ENCODE measurements at places on chromosomes 7 and 10. TPM values are rescaled to one million over a fixed set of nuclear protein-coding genes. Genes with fewer than 3 reads are reported as not detected.

- peaks cover 8% of the 10 kb centered on the region for H3K4me1 ChIP-seq
- H3K27me3 ChIP-seq: no peaks in the 10 kb centered on the region
- no peaks in the 10 kb centered on the region for H3K36me3 ChIP-seq
- no peak for DNase-seq
These were observed 89.4 kb downstream of the CYTH3 start for GRCh38 chr7:6182993-6183392.

GRCh38 chr7:139807009-139807408 is 22.1 kb upstream of the TBXAS1 start:
- no peaks in the 10 kb centered on the region for H3K36me3 ChIP-seq
- H3K27ac ChIP-seq: no peak overlapping the region
- DNase-seq: no peak
- H3K27me3 ChIP-seq: no peaks in the 10 kb centered on the region

DNA sequence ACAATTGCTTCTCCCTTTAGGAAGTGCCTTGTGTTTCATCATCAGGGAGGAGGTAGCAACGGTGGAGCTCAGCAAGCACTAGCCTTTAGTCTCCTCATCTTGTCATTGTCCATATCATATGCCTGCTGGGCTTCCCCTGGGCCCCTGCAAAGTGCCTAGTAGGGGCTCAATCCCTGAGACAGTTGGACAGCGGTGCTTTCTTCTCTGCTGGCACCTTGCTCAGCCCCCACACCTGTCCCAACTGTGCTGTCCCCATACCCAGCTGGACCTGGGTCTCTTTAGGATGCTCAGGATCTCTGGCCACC is 5.5 kb downstream of the SMARCD3 start:
- peaks cover 22% of the 10 kb centered on the region for H3K4me1 ChIP-seq
- peak overlapping the region; percentile 47 for H3K4me3 ChIP-seq
- no peak for DNase-seq
- H3K36me3 ChIP-seq: peaks cover 17% of the 10 kb centered on the region

GRCh38 chr7:98831641-98832221 is 38.1 kb downstream of the TMEM130 start:
- H3K4me3 ChIP-seq: no peak overlapping the region
- H3K27ac ChIP-seq: no peak overlapping the region
- H3K36me3 ChIP-seq: no peaks in the 10 kb centered on the region
- H3K27me3 ChIP-seq: no peaks in the 10 kb centered on the region
- no peaks in the 10 kb centered on the region for H3K4me1 ChIP-seq
- DNase-seq: no peak

DNA sequence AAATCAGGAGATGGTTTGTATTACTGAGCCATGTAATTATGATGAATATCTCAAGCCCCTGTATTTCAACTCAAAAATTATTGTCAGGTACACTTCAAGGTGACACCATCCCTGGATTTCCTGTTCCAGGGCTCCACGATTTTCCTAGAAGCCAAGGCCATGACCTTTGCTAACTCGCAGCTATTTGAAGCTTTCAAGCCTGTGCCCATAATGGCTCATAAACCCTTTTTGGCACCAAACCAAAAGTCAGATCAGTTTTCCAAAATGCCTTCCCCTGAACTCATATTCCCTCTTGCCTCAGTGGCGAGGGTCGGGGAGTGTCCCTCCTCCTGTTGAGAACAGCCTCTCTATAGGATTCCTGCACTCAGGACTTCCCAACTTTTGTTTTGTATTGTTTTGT is 70.8 kb downstream of the HIP1 start:
- DNase-seq: no peak
- no peaks in the 10 kb centered on the region for H3K27me3 ChIP-seq
- H3K27ac ChIP-seq: no peak overlapping the region
- no peaks in the 10 kb centered on the region for H3K36me3 ChIP-seq
- no peaks in the 10 kb centered on the region for H3K4me1 ChIP-seq

SEMA3E gene
- 3.1 TPM for total RNA-seq

ARHGAP22 gene
- total RNA-seq: 8.5 TPM

DDC gene
- total RNA-seq: 0.33 TPM

SPDYE2 gene
- total RNA-seq: 0.05 TPM
